ENCODE measurements at places on chromosomes 4 and X.

DNA sequence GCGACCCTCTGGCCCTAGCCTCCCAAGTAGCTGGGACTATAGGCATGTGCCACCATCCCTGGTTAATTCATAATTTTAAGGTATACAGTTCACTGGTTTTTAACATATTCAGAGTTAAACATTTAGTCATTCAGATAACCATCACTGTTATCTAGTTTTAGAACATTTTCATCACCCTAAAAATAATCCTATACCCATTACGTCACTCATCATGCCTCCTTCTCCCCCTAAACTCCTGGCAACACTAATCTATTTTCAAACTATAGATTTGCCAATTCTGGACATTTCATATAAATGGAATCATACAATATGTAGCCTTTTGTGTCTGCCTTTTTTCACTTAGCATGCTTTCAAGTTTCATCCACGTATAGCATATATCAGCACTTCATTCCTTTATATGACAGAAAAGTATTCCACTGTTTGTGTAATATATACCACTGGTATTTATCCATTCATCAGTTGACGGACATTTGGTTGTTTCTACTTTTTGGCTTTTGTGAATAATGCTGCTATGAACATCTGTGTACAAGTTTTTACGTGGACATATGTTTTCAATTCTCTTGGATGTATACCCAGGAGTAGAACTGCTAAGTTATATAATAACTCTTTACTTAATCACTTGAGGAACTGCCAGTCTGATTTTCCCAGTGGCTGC is 32.0 kb upstream of the RPS3A start:
- H3K27ac ChIP-seq, result no peak overlapping the region
- no peaks in the 10 kb centered on the region for H3K36me3 ChIP-seq
- no peak for DNase-seq
- H3K27me3 ChIP-seq, result no peaks in the 10 kb centered on the region
- H3K4me1 ChIP-seq, result no peaks in the 10 kb centered on the region

- H3K4me1 ChIP-seq, result no peaks in the 10 kb centered on the region
- no peaks in the 10 kb centered on the region for H3K36me3 ChIP-seq
- no peak for DNase-seq
- no peaks in the 10 kb centered on the region for H3K27me3 ChIP-seq
- no peak overlapping the region for H3K4me3 ChIP-seq
Observed at GRCh38 chr4:101135371-101136010, 211.8 kb downstream of the PPP3CA start.

DNA sequence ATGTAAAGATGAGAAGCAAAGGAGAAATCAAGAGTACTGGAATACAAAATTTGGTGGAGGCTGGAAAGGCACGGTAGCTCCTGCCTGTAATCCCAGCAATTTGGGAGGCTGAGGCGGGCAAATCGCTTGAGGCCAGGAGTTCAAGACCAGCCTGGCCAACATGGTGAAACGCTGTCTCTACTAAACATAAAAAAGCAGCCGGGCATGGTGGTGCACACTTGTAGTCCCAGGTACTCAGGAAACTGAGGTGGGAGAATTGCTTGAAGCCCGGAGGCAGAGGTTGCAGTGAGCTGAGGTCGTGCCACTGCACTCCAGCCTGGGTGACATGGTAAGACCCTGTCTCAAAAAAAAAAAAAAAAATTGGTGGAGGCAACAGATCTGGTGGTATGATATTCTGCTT is 1086.0 kb downstream of the NLGN4X start:
- no peaks in the 10 kb centered on the region for H3K4me1 ChIP-seq
- no peak for DNase-seq
- H3K36me3 ChIP-seq, result no peaks in the 10 kb centered on the region
- no peaks in the 10 kb centered on the region for H3K27me3 ChIP-seq
- H3K4me3 ChIP-seq, result no peak overlapping the region

- H3K27ac ChIP-seq, result no peak overlapping the region
- no peaks in the 10 kb centered on the region for H3K36me3 ChIP-seq
- no peak for DNase-seq
Observed at GRCh38 chrX:107845625-107846024, 20.0 kb downstream of the MID2 start.

- H3K4me3 ChIP-seq, result no peak overlapping the region
- H3K27me3 ChIP-seq, result no peaks in the 10 kb centered on the region
Observed at GRCh38 chrX:149286940-149287349, 218.2 kb downstream of the IDS start.

- H3K36me3 ChIP-seq, result no peaks in the 10 kb centered on the region
- H3K4me3 ChIP-seq, result no peak overlapping the region
- H3K27ac ChIP-seq, result peak overlapping the region; percentile 36
Observed at GRCh38 chr4:144709793-144710525, 64.0 kb downstream of the HHIP start.

GRCh38 chr4:185797596-185798338 is 14.2 kb downstream of the SORBS2 start:
- H3K27ac ChIP-seq, result no peak overlapping the region
- DNase-seq, result no peak
- no peak overlapping the region for H3K4me3 ChIP-seq
- H3K36me3 ChIP-seq, result no peaks in the 10 kb centered on the region

DNA sequence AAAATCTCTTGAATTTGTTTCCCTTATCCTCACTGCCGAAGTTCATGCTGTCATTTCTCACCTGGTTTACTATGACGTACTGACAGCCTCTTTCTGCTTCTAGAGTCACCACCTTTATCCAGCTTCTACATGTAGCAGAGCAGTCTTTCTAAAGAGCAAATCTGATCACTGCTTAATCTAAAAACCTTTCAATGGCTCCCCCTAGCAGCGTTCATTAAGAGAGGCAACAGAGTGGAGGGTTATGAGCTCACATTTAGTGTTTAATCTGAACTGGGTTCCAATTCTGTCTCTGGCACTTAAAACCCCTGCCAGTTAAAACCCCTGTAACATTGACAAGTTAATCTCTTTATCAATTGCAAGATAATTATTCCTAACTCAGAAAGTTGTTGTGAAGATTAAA is 4.4 kb downstream of the RBPJ start:
- no peak overlapping the region for H3K4me3 ChIP-seq
- H3K36me3 ChIP-seq, result no peaks in the 10 kb centered on the region
- H3K27ac ChIP-seq, result no peak overlapping the region
- no peaks in the 10 kb centered on the region for H3K27me3 ChIP-seq
- peaks cover 27% of the 10 kb centered on the region for H3K4me1 ChIP-seq

GRCh38 chr4:152651473-152652060 is 28.2 kb downstream of the TMEM154 start:
- peaks cover 78% of the 10 kb centered on the region for H3K36me3 ChIP-seq

- no peaks in the 10 kb centered on the region for H3K4me1 ChIP-seq
- no peak for DNase-seq
- H3K36me3 ChIP-seq, result no peaks in the 10 kb centered on the region
- H3K4me3 ChIP-seq, result no peak overlapping the region
- no peak overlapping the region for H3K27ac ChIP-seq
- H3K27me3 ChIP-seq, result no peaks in the 10 kb centered on the region
Observed at GRCh38 chrX:64184396-64184795, 21.1 kb downstream of the AMER1 start.

GRCh38 chrX:107199491-107199890 is 6.7 kb downstream of the NUP62CL start:
- no peaks in the 10 kb centered on the region for H3K4me1 ChIP-seq
- H3K27me3 ChIP-seq, result no peaks in the 10 kb centered on the region
- no peak for DNase-seq
- no peak overlapping the region for H3K27ac ChIP-seq

- no peak overlapping the region for H3K27ac ChIP-seq
- no peak overlapping the region for H3K4me3 ChIP-seq
- no peak for DNase-seq
- peaks cover 26% of the 10 kb centered on the region for H3K27me3 ChIP-seq
- H3K36me3 ChIP-seq, result no peaks in the 10 kb centered on the region
Observed at GRCh38 chr4:57501720-57502119, 391.5 kb upstream of the IGFBP7 start.

DNA sequence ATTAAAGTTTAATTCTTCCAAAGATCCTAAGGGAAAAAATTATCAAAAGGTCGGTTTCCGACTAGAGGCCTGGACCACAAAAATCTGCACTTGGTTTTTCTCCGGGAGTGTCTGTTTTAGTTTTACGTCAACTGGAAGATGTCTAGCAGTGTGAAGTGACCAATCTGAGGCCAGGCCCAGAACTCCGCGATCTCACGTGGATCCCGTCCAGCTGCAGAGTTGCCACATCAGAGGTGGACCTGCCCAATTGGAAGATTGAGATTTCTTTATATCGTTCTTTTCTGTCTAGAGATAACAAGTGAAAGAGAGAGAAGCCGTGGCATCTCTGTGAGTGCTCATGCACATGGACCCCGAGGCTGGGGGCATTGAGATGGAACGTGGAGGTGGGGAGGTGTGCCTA is 115.8 kb downstream of the AFF1 start:
- peaks cover 20% of the 10 kb centered on the region for H3K36me3 ChIP-seq
- no peak overlapping the region for H3K4me3 ChIP-seq
- no peak overlapping the region for H3K27ac ChIP-seq

- H3K4me1 ChIP-seq, result no peaks in the 10 kb centered on the region
- DNase-seq, result no peak
- H3K27me3 ChIP-seq, result no peaks in the 10 kb centered on the region
- no peak overlapping the region for H3K4me3 ChIP-seq
Observed at GRCh38 chrX:80246271-80246670, 174.0 kb upstream of the TENT5D start.
